Stimulated activated CD4-positive, alpha-beta T cell treated with anti-CD3 and anti-CD28 coated beads, Interleukin-2, amount 100 ng/mL, for 24 hours (primary cell): ENCODE measurements at places on chromosomes 3 and 15.

GRCh38 chr3:131630097-131630496, 127.3 kb upstream of the MRPL3 start:
- no peak for DNase-seq

DNA sequence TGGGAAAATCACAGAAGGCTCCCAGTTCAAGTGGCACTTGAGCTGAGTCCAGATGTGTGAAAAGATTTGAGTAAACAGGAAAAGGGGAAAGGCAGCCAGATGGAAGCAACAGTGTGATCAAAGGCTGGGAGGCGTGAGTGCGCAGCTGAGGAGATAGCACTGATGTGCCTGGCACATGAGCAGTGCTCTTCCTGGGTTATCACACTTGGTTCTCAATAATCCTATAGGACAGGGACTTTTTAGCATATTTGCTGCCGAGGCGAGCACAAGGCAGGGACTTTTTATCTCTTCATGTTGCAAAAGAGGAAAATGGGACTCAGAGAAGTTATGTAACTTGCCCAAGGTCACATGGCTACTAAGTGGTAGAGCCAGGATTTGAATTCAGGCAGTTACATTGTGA, 39.6 kb downstream of the CORO2B start:
- DNase-seq, result no peak

GRCh38 chr3:157351981-157352380, 84.7 kb upstream of the PTX3 start:
- no peak for DNase-seq

DNA sequence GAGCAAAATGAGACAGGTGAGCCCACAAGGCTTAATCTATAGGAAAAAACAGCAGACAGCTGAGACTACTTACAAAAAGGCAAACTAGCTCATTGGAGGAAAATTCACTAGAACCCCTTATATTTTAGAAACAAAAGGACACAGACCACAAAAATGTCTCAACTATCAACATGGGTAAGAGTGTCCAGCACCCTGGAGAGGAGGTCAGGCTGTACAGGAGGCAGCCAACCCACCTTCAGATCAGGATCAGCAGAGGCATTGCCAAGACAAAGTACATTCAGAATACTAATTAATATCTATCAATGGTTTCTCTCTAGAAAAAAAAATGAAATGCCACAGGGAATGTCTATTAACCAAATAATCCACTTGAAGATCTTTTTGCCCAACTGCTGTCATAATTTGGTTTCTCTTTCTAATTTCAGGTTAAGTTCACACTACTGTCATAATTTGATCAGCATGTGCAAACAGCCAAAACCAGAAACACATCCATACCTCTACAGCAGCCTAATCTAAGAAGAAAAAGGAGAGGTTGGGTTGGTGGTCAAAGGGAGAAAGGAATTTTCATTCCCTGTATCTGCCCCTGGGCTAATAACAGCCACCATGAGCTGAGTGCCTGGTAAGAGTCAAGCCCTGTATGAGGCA, 26.0 kb upstream of the THBS1 start:
- DNase-seq, result no peak

- DNase-seq, result no peak
Measured at GRCh38 chr15:76979996-76980520, 14.9 kb upstream of the PSTPIP1 start.

DNA sequence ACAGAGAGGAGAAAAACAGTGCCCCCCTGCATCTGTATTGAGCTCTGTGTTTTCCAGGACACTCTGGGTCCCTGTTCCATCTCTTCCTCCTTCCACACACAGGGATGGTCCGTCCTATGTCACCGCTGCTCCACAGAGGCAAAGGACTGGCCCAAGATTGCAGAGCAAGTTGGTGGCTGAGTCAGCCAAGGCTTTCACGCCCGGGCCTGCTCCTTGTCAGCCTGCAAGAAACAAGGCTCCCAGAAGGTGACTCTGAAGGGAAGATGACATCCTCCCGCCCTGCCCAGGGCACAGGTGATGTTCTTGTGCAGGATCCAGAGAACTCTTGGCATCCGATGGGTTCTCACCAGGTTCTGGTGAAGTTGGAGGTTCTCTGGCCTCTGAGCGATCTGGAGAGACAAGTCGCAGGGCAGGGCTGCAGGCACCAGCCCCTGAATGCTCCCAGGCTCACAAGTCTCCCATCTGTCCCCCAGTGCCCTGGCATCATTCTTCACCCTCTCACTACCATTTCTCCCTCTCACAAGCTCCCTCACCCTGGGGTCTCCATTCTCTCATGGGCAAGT, 138.6 kb downstream of the MEGF11 start:
- no peak for DNase-seq

DNA sequence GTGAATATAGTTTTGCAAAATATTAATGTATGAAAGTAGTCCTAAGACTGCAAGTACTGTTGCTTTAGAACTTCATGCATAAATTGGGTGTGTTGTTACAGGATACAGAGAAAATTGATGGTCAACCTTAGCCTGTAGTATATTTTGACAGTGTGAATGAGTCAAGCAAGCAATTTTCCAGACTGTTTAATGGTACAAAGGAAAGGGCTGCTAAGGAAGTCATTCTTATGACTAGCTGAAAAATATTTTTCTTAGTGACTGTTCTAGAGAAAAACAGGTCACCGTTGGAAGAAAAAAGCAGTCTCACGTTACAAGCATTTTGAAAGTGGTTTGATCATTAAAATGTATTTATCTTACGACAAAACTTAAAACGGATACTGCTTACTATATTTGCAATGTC, 49.2 kb downstream of the MBNL1 start:
- DNase-seq, result no peak

- DNase-seq, result no peak
Measured at GRCh38 chr3:116386168-116386567, 59.1 kb downstream of the LSAMP start.

DNA sequence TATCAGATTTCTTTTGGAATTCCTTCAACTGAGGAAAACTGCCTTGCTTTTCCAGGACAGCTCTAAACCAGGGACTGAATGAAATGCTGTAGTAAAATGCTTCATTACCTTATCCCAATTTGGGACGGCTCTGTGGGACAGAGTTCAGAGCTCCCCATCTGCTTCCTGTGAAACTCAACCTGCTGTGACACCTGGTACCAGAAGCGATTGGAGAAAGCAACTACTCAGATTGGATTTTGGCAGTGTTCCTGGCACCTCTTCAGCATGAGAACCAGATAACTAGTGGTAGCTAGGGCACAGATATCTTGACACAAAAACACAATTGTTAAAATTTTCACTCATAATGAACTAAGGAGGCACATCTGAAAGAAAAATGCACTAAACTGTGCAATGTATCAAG, 539.1 kb downstream of the SI start:
- DNase-seq, result no peak

DNA sequence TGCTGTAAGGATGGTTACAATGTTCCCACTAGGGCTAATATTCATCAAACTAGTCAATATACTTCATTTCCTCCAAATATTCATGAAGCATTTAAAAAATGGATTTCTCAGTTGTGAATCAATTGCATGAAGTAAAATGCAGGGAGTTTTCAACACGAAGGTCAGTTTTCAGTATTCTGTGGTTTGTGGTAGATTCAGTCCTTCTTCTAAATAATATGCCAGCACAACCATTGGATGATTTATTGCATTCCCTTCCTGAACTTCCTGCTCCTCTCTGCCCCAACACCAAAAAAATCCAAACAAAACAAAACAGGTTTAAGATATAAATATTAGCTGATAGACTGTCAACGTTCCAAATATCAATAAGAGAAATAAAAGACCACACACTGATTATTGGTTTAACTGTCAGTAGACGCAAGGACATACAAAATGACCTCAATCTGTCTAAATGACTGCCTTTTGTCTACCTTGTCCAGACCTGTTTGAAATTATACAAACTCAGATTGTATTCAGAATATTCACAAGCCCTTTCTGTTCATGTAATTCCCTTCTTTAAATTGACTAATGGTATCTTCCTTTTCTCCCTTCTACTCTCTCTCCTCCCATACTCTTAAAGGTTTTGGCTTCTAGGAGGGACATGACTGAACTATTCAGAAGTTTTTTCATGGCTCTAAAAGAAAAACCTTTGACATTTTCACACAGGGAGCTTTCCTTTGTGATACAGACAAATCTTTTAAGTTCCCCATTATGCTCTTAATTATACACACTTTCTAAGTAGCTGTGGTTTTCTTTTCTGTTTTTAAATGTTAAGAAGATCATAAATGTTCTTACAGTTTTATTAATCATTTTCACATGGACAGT, 92.6 kb upstream of the STT3B start:
- no peak for DNase-seq
